ENCODE measurements at places on chromosomes 3 and 15.

GRCh38 chr3:11212784-11213183 lies 58.5 kb downstream of the HRH1 start:
- DNase-seq, result no peak

- no peak for DNase-seq
These were observed 111.1 kb upstream of the ABI3BP start for GRCh38 chr3:101104321-101104720.

DNA sequence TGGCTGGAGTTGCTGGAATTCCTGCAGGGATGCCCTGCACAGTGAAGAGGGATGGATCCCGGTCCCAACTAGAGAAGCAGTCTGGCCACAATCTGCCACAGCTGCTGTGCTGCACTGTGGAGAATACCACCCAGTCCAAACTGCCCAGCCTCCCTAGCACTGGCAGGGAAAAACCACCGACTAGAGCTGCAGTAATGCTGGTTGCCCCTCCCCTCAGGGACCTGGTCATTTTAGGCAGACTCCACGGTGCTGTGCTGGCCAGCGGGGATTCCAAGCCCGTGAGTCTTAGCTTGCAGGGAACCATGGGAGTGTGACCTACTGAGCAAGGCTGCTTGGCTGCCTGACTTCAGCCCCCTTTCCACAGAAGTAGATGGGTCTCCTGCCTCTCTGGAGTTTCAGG lies 478.0 kb upstream of the ATP11B start:
- no peak for DNase-seq

DNA sequence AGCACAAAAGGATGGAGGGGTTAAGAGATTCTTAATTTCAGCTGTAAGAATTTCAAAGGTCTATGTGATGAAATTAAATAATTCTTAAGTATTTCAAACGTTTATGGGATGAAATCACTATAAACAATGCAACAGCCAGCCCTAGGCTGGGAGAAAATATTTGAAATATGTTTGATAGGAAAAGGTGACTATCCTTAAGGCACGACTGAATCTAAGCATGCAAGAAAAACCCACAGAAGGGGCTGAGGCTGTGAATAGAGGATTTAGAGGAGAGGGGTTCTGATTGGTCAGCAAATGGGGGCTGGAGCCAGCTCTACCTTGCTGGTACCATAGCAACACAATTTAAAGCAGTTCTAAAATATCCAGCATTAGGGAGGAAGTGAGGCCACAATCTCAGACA lies 220.8 kb upstream of the ATP10A start:
- DNase-seq, result no peak

DNA sequence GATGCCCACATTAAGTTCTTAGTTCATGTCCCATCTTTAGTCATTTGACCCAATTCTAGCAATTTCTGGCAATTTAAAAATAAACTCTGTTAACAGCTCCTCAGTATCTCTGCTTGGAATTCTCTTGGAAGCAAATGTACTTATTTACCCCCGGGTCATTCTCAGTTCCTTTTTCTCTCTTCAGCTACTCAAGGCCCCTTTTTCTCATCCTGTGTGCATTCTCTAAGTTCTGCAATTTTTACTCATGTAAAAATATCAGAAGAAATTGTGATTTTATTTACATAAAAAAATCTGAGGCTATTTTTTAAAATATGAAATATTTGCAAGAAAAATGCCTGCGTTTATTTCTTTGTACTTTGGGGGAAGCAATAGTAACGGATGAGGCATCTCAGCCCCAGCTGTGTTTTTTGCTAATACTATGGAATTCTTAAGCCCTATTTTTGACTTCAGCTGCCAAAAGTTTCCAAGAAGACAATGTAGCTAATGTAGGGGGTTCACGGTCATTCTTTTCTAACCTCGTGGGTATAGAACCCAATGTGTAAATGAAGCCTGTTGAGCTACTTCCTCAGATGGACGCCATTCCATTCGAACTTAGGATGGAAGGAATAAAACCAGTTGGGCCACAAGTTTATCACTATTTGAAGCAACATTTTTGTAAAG lies 20.0 kb downstream of the CERS3 start:
- no peak for DNase-seq

DNA sequence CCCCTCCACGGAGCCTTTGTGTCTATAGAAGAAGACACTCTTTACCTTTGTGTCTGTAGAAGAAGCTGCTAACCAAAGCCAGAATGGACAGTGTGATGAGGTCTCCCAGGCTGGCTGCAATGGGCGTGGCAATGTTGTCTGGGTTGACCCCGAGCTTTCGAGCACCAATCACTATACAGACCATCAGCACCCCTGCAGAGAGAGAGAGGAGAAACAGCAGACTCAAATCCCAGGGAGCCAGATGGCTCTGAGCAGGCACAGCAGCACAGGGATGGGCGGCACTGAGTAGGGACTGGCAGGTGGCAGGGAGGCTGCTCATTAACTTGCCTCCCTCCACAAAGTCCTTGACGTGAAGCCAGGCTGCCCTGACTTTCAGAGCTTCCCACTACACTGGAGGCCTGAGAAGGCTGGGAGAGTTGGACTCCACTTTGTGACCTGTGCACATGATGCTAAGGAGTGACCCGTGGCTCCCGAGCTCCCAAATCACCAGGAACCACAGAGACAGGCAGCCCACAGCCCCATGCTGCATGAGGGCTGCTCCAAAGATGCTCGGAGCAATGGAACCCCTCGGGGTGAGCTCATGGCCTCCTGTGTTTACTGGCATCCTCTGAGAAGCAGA lies 53.9 kb downstream of the ROPN1B start:
- no peak for DNase-seq

- no peak for DNase-seq
These were observed 336.8 kb downstream of the DIPK2A start for GRCh38 chr3:144308396-144308795.

GRCh38 chr15:68441045-68441743 lies 9.2 kb upstream of the ITGA11 start:
- DNase-seq, result no peak

DNA sequence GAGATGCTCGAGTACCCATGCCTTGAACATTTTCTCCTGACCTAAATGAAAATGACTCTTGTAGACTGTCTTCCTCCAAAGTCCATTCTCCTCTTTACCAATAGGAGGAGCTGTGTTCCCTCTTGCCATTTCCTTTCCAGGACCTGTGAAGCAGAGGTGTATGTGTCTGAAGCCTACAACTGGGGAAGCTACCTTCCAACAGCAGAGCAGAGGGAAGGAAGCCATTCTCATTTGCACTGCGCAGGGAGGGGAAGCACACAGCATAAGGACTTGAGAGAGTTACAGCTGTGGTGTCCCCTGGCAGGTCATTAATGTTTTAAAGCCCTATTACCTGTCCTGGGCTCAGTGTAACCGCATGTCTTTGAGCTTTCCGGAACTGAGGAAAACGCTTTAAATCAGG lies 38.7 kb downstream of the HSPBAP1 start:
- no peak for DNase-seq

DNA sequence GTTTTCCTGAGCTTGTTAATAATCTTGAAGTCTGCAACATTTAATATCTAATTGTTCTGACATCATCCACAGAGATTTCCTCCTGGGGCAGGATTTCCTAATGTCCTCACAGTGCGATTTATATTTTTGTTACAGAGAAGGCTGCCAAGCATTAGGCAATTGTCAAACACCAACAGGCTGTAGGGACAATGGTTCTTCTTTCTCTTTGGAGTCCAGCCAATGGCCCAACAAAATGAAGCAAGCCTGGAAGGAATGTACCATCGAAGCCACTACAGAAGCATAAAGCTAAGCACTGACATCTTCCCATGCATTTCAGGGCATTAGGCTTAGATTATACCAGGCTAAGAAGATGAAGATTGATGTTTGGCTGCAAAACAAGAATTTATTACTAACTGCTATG lies 173.0 kb upstream of the FRMD4B start:
- DNase-seq, result no peak

DNA sequence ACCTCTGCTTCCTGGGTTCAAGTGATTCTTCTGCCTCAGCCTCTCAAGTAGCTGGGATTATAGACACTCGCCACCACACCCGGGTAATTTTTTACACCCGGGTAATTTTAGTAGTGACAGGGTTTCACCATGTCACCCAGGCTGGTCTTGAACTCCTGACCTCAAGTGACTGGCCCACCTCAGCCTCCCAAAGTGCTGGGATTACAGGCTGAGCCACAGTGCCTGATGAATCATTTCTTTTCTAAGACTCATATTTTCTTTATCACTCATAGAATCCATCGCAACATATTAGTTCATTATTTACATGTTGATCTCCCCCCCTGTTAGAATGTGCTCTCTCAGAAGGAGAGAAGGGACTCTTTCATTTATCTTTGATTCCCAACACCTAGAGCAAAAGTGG lies 109.5 kb upstream of the PTPRG start:
- no peak for DNase-seq

DNA sequence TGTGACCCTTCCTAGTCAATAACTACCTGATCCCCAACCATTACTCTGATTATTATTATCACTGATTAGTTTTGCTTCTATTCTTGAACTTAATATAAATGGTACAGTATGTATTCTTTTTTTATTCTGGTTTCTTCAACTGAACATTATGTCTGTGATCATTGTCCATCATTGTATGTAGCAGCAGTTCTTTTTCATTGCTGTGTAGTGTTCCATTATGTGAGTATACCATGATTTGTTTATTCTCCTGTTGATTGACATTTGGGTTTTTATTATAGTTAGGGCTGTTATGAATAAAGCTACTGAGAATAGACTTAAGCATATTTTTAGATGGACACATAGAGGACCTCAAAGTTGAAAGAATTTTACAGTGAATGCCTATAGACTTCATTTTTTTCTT lies 2.7 kb downstream of the KIF15 start:
- no peak for DNase-seq

DNA sequence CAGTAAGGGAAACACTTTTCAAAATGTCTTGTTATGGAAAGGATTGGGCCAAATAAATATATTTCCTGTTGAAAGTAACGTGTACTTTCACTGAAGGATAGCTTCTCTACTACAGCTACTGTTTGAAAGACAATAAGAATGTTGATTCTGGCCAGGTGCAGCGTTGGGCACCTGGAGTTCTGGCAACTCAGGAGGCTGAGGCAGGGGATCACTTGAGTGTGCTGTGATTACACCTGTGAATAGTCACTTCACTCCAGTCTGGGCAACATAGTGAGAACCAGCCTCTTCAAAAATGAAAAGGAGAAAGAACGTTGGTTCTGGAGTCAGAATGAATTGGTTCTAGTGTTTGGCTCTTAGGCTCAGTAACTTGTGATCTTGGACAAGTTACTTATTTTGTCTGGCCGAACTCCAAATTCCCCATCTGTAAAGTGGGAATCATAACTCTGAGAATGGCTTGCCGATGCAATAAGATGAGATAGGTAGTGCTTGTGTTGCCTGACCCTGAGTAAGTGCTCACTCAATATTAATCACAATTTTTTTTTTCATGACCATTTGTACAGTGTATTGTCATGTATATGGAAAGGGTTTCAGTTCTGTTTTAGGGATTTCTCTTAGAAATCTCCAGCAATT lies 310.8 kb downstream of the PTPRG start:
- DNase-seq, result no peak

DNA sequence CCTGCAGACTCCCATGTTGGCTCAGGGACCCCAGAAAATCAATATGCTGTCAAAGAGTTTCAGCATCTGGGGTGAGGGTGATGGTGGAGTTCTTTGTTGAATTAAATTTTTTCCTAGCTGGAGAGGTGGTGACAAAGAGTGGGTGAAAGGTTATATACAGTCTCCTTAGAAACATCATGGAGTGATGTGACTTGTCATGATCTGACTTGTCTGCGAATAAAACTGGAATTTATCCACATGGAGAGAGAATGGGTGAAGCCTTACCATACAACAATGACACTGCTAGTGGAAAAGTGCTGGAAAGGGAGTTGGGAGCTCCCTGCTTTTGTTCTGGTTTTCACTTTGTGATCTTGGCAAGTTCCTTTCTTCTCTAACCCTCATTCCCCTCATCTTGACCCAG lies 75.0 kb downstream of the ARNT2 start:
- no peak for DNase-seq

DNA sequence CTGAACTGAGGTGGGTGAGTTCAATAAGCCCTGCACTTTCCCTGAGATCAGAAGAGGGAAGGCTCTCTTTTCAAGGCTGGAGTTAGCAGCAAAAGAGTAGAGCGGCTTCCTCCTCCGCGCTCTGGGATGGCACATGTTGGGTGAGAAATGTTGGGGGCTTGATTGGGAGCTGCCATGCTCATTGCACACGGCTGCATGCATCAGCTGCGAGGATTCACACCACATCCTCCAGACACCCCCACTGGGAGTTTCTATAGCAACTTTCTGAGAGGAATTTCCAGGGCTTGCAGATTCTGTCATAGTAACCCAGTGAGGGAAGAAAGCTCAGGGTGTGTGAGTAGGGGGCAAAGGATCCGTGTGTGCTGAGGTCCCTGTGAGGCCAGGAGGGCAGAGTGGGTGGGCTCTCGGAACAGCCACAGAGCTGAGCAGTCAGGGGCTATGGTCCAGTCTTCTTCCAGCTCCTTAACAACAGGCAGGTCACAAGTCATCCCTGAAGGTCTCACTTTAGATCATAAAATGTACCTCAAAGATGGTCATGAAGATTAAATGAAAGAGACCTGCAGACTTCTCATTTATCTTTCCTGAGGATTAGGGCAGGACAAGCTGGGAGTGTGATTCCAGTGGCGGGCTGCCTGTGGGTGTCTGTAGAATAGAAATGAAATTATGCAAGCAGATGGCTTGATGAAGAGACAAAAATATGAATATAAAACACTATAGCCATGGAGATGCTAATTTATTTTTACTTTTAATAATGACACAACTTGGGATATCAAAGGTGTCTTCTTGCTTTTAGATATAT lies 75.7 kb upstream of the CHRNA7 start:
- no peak for DNase-seq

- no peak for DNase-seq
These were observed 117.8 kb downstream of the RAB11A start for GRCh38 chr15:65987100-65987499.

DNA sequence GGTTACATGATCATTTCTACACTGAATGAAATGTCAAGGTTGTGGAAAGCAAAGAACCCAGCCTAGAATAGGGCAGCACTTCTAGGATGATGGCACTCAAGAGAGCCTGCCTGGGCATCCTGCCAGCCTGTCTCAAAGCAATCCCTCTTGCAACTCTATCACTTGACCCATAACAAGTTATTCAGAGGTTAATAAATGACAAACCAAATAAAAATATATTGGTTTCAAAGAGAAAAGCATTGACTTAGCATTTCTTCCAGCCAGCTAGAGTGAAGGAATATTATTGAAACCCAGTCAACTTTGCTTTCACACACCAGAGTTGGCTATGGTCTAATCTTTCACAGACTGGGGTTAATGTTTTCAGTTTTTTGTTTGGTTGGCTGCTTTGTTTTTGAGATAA lies 214.6 kb upstream of the UBE2E2 start:
- no peak for DNase-seq

DNA sequence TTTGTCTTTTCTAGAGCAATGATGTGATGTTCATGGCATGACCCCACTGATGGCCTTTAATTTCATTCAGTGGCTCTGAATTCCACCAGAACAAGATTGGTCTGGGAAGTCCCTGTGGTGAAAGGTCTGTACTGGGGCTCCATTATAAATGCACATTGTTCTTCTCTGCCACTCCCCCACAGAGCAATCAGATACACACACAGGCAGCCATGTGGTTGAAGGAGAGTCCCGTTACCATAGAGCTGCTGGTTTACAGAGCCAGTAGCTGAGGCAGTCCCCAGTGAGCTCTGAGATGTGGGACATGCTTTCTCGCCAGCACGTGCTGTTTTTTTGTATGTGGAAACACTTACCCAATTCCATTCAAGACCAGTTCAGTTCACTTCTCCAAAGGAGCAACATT lies 172.7 kb upstream of the TRIM42 start:
- DNase-seq, result no peak
